Esophagus muscularis mucosa (tissue), 4 donors: ENCODE measurements at places on chromosomes 11 and 22. TPM values are rescaled to one million over a fixed set of nuclear protein-coding genes. Genes with fewer than 3 reads are reported as not detected.
A peak's percentile ranks its signal among the peaks of the same experiment; 100 is the strongest.

SRSF8 gene
- total RNA-seq = 30.3 TPM

MCAT gene
- total RNA-seq = 32.1 TPM

POU2AF2 gene
- total RNA-seq = not detected

GRCh38 chr11:134845474-134846327 lies 433.7 kb upstream of the B3GAT1 start:
- DNase-seq = peak; percentile 87

GRCh38 chr22:39699631-39700360 lies 129.2 kb downstream of the CACNA1I start:
- DNase-seq = no peak

GRCh38 chr11:130859886-130860285 lies 56.4 kb downstream of the SNX19 start:
- no peak for DNase-seq

- no peak for DNase-seq
Observed at GRCh38 chr22:17705951-17706900, 67.7 kb downstream of the BCL2L13 start.

- no peak for DNase-seq
Observed at GRCh38 chr11:113106507-113106906, 145.3 kb downstream of the NCAM1 start.

- DNase-seq = no peak
Observed at GRCh38 chr11:2787816-2788167, 88.0 kb upstream of the KCNQ1OT1 start.
